ENCODE measurements at places on chromosomes 7 and 10. TPM values are rescaled to one million over a fixed set of nuclear protein-coding genes. Genes with fewer than 3 reads are reported as not detected.

DNA sequence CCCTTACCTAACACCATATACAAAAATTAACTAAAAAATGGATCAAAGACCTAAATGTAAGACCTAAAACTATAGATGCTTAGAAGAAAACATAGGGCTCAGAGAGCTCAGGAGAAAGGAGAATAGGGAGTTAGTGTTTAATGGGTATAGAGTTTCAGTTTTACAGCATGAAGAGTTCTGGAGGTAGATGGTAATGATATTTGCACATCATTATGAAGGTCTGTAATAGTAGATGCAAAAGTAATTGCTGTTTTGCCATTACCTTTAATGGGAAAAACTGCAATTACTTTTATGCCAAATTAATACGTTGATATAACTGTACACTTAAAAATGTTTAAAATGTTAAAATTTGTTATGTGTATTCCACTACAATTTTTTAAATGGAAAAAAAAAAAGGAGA is 39.2 kb upstream of the NANOS1 start:
- no peak for DNase-seq

DNA sequence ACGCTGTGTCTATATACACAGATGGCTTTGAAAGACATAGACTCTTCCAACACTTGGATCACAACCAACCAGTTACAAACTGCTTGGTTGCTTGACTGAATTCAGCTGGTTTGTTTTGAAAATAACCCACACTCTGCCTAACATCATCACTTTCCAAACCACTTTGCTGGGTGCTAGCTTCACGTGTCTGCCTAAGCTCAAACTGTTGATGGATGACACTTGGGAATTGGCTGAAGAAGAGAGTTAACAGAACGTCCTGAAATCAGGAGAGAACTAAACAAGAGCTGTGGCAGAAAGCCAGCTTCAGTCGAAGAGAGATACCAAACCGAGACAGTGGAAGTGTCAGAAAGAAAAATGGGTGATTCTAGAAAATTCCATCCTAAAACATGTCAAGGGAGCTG is 420.8 kb upstream of the AUTS2 start:
- DNase-seq: no peak

GRCh38 chr10:119750391-119751230 is 24.8 kb downstream of the INPP5F start:
- DNase-seq: peak; percentile 82

DNA sequence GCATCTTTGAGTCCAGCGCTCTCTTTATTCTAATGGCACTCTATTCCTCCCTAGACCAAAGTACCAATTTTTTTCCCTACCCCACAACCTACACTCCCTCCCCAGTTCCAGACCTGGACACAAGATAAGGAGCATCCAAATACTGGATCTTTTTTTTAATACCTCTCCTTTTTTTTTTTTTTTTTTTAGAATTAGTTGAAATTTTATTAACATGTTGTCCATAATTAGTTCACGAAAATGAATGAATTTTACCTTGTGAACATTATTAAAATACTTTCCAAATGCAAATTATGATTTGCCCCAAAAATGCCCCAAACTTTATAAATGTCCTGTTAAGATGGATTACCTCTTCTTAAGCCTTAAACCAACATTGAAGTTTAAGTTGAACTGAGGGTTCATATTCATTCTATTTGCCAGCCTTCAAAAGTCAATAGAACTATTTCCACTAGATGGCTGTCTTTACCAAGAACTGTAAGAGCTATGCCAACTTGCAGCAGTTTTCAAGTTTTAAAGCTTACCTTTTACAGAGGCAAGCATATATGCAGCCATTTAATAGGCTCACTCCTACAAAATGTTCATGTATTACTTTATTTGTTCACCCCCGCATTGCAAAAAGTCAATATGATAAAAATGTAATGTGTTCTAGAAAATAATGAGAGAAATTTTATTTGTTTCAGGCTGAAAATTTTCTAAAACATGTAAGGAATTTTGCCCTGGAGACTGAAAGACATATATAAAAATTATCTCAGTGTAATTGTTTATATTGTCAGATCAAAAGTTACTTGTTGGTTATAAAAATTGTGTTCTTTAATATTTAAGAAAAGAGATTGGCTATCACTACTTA is 39.7 kb upstream of the TNKS2 start:
- peak; percentile 64 for DNase-seq

- DNase-seq: no peak
Measured at GRCh38 chr7:103912891-103913605, 76.4 kb downstream of the RELN start.

The SLC13A1 gene
- not detected for polyA plus RNA-seq

DNA sequence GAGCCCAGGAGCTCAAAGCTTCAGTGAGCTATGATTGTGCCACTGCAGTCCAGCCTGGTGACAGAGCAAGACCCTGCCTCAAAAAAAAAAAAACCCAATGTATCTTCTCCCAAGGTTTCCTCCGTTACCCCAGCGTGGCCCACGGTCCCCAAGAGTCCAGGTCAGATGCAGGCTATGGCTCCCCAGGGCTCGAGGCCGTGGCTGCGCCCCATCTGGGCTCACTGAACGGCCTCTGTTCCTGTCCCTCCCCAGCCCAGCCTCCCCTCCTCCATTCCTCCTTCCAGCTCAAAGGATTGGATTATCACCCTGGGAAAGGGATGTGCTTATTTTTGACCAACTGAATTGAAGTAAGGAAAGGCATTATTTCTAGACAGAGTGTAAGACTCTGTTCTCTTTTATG is 31.0 kb downstream of the STK32C start:
- no peak for DNase-seq

DNA sequence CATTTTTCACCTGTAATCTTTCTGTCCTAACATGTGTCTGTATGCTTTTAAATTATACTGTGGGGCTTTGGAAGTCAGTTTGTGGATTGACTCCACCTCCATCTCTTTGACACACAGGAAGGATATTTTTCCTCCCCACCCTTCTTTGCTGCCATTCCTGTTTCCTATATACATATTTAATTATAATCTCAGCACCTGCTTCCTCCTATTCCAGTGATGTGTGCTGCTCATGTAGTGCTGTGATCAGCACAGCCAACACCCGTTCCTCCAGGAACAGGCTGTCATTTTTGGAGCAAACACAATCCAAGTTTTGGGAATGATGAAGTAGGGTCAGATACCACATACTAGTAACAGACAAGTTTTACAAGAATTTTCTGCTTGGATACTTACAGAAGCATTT is 135.0 kb upstream of the PRPS1L1 start:
- no peak for DNase-seq

DNA sequence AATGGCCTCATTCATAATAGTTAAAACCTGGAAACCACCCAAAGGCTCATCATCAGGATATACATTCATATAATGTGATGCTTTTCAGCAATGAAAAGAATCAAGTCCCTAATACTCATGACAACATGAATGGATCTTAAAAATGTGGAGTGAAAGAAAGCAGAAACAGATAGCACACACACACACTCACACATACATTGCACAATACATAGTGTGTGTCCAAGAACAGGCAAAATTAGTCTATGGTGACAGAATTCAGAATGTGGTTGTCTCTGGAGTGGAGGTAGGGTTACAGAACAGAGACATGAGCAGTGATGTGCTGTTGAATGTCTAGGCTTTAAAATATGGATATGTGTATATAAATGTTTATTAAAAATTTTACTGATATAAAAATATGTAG is 419.9 kb upstream of the PCDH15 start:
- no peak for DNase-seq

GRCh38 chr7:155489862-155490696 is 32.1 kb downstream of the EN2 start:
- no peak for DNase-seq

The SFRP4 gene
- polyA plus RNA-seq: not detected

The OR6V1 gene
- polyA plus RNA-seq: not detected

- no peak for DNase-seq
Measured at GRCh38 chr10:10326116-10326515, 691.6 kb upstream of the CELF2 start.

- no peak for DNase-seq
Measured at GRCh38 chr7:140673774-140674155, 1.0 kb downstream of the ADCK2 start.

GRCh38 chr7:112371701-112372100 is 78.6 kb upstream of the IFRD1 start:
- DNase-seq: no peak

The MBLAC1 gene
- 2.1 TPM for polyA plus RNA-seq

GRCh38 chr10:90462749-90463470 is 394.9 kb downstream of the HTR7 start:
- DNase-seq: no peak

- no peak for DNase-seq
Measured at GRCh38 chr10:44066527-44067255, 318.2 kb downstream of the CXCL12 start.

GRCh38 chr7:55546814-55547213 is 25.5 kb downstream of the VOPP1 start:
- DNase-seq: peak; percentile 83

DNA sequence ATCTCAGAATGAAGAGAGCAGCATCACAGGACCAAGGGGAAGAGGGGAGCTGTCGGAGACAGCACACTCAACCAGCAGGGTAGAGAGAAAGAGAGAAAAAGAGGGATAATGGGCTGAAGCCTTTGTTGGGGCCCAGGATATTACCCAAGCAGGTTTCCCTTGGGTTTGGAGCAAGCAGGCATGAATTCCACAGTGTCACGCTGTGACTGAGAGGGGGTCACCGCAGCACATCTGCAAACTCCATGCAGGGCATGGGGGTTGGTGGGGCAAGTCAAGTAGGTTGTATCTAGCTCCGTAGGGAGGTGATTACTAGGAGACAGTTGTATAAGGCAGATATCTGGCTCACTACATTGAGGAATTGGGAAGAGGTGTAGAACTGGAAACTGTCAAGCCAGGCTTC is 42.2 kb upstream of the SEMA3E start:
- DNase-seq: no peak

- DNase-seq: no peak
Measured at GRCh38 chr7:893686-894085, 17.3 kb downstream of the GET4 start.

GRCh38 chr10:78196964-78197363 is 163.3 kb downstream of the RPS24 start:
- no peak for DNase-seq

GRCh38 chr10:91514787-91515186 is 104.6 kb downstream of the HECTD2 start:
- no peak for DNase-seq
